ENCODE measurements at places on chromosomes 3 and 15.

DNA sequence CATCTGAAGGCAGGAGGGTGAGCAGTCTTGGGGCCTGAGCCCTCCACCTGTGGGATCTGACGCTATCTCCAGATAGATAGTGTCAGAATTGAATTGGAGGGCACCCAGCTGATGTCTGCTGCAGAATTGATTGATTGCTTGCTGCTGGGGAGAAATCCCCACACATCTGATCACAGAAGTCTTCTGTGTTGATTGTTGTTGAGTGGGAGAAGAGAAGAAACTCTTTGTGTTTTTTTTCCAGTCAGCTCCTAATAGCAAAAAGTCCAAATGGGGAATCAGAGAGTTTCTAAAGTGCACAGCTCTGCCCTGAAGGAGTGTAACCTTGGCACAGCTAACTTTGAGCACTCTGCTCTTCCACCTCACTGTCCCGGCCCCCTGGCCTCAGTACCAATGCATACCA is 66.1 kb downstream of the RAB11A start:
- no peak for DNase-seq

DNA sequence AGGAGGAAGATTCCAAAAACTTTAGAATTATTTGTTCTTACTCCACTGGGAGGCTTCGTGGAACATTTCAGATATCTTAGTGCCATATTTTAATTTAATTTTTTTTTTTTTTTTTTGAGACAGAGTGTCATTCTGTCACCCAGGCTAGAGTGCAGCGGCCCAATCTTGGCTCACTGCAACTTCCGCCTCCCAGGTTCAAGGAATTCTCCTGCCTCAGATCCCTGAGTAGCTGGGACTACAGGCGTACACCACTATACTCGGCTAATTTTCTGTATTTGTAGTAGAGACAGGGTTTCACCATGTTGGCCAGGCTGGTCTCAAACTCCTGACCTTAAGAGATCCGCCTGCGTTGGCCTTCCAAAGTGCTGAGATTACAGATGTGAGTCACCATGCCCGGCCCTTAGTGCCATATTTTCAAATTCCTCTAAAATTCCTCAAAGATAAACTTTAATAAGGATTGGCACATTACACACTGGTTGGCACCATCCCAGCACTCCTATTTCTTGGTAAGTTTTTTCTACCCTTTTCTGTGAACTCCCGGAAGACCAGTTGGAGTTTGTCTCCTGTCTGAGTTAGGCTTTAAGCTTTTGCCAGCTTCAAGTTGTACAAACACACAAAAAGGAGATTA is 693.7 kb downstream of the MCTP2 start:
- no peak for DNase-seq

DNA sequence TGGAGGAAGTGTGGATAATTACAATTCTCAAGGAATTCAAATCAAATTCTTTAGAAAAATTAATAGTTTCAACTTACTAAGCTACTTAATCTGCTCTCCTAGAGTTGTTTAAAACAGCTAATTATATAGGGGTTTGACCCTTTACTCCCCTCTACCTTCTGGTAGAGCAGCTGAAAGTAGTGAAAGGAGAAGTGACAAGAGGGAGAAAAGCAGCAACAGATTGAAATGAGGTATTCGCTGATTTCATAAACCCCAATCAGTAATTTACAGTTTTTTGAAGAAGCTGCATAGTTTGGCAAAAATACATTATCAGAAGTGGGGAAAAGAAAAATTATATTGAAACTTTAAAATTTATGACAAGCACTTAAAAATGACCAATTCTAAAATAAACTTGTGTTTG is 52.8 kb downstream of the ZMAT3 start:
- DNase-seq = no peak

- no peak for DNase-seq
These were observed 86.4 kb downstream of the WWTR1 start for GRCh38 chr3:149571381-149571780.

- no peak for DNase-seq
These were observed 46.8 kb upstream of the ZCWPW2 start for GRCh38 chr3:28301688-28302087.

DNA sequence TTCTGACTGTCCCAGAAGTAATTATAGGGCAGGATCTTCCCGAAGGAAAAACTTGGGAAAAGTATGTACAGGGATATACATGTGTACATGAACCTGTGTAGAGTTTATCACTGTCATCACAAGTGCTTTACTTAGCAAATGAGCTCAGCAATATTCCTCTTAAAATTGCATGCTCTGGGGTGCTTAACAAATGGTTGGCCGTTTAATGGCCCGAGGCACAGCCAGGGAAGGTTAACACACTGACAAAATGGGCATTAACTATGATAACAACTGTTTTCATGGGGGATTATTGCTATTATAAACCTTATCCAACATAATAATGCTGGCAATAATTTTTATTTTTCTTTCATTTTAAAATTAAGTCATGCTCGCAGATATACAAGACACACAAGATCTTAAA is 459.3 kb downstream of the TUSC7 start:
- DNase-seq = no peak

DNA sequence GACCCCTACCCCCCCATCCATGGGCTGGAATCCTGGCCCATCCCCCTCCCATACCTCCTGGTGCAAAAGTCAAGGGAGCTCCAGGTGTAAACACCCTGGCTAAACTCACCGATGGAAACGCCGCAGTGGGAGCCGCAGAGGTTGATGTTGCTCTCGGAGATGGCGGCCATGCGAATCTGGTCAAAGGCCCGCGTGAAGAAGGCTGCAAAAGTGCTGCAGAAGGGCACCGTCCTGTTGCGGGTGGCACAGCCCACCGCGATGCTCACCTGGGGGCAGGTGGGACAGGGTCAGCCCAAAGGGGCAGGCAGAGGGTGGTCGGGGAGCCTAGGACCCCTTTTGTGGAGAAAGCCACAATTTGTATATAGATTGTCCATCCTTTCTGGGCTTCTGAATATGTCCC is 26.7 kb downstream of the TKT start:
- DNase-seq = no peak

DNA sequence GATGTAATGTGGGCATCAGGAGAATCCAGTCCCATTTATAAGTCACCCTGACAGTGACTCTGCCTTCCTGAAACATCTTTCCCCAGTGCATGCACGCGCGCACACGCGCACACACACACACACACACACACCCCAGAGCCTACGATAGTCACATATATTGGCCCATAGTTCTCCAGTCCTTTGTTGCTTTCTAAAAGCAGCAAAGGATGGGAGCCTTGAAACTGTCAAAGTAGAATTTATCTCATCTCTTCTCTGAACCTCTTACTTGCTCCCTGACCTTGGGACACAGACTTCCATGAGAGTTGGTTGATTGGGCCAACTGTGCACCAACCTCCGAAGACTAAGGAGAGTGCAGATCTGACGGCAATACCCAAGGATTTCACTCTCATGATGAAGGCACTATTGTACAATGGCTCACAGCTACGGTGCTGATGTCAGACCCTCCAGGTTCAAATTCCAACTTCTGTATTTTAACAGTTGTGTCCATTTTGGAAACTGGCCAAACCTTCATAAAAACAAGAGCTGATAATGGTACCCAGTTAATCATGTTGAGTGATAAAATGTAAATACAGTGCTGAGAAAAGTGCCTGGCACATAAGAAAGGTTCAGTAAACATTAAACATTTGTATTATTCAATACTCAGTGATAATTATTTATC is 8.3 kb downstream of the CPA3 start:
- no peak for DNase-seq

DNA sequence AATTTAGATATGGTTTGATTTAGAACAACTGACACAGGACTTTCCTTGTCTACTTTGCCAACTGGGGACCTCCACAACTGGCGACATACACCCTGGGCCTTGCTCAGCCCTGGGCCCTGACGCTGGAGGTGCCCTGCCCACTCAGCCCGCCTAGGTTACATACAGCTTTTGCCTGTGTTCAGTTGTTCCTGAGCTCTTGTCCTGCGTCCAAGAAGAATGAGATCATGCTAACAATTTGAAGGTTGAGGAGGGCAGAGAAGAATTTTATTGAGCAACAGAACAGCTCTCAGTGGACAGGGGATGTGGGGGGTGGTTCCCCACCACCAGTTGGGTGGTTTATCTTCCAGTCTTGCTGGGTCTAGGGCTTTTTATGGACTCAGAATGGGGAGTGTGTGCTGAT is 67.9 kb downstream of the IQCH start:
- DNase-seq = no peak

DNA sequence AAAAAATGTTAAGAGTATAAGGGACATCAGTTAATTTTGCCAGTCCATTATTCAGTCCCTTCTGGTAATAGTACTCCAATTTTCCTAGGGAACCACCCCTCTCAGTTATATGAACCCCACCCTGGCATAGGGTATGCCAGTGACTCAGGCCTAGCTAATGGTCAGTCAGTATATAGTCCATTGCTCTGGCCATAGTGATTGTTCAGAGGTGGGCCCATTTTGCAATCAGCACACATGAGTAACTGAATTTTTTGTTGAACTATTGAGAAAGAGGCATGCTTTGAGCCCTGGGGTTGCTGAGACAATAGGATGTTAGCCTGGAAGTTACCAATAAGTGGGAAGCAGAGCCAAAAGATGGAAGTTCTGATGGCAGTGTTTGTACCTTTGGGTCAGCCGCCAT is 4.1 kb downstream of the LRCH3 start:
- no peak for DNase-seq

- DNase-seq = no peak
These were observed 8.7 kb upstream of the TRIM69 start for GRCh38 chr15:44727485-44728231.

DNA sequence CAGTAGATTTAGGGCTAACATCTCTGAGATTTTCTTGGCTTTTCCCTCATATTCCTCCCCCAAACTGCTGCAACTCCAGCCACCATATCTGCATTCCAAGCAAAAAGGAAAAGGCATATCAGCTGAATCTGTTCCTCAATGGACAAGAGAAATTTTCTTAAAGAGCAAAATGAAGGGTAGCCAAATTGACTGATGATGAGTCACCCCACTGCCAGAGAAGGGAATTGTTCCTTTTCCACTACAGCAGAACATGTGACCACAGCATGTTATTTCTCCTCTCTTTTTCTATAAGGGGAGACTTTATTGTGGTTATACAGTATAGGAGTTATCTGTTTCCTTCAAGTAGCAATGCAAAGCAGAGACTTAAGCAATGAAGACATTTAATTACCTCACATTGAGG is 172.5 kb downstream of the MTHFS start:
- no peak for DNase-seq

- DNase-seq = no peak
These were observed 204.2 kb downstream of the NFKBIZ start for GRCh38 chr3:102053375-102053989.

DNA sequence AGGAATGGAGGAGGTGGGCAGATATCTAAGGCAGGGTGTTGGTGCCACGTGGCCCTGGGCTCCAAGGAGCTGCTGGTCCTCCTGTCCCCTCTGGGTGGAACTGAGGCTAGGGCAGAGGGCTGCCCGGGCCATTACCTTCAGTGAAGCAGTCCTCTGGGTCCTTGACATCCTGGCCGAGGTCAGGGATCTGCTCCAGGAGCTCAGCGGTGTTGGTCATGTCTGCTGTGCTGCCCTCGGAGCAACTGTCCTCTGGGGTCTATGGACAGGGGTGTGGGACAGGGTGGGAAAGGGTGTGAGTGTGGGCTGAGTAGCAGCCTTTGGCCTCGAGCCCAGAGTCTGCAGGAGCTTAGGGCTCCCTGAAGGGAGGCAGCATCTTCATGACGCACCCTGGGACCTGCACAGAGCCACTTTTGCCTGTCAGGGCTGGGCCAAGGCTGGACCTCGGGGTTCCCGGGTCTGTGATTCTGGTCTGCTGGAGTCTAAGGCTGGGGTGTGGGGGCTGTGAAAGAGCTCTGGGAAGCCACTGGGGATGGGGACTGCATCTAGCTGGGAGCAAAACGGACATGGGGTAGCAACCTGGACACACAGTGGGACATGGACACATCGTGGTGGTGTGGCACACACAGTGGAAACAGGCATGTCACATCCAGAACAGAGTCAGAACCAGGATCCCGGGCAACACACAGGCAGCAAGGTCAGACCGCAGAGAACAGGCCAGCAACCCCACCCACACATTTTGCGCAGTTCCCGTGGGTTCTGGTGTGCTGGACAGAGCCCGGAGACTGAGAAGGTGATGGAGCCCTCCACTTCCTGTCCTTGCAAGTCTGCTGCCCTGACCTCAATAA is 72.7 kb downstream of the SCN5A start:
- peak; percentile 42 for DNase-seq

GRCh38 chr15:58182460-58183163 is 44.4 kb downstream of the AQP9 start:
- DNase-seq = no peak

DNA sequence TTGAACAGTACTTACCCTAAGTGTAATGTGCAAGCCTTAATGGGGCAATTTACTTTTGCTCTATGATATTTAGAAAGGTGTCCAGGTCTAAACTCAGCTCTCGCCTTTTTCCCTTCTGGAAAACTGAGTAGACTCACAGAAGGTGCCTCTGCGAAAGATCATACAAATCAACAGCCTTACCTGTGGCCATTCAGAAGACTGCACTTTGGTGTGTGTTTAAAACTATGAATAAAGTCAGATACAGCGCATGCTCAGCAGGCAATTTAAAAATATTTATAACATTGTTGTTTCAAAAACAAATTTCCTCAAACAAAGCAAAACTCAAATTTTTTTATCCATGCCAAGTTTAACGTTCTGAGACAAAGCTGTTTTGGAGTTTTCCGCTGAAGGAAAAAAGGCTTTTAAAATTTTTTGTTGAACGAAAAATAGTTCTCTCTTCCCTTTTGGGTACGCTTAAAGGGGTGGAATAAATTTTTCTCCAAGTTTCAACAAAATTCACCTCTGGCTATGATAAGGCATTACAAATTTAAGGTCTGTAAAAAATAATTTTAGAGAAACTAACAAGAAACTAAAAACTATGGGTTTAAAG is 156.3 kb downstream of the TIGIT start:
- DNase-seq = no peak

GRCh38 chr15:34047893-34048775 is 9.1 kb upstream of the AVEN start:
- no peak for DNase-seq

GRCh38 chr15:94052711-94053110 is 178.7 kb upstream of the MCTP2 start:
- DNase-seq = no peak

DNA sequence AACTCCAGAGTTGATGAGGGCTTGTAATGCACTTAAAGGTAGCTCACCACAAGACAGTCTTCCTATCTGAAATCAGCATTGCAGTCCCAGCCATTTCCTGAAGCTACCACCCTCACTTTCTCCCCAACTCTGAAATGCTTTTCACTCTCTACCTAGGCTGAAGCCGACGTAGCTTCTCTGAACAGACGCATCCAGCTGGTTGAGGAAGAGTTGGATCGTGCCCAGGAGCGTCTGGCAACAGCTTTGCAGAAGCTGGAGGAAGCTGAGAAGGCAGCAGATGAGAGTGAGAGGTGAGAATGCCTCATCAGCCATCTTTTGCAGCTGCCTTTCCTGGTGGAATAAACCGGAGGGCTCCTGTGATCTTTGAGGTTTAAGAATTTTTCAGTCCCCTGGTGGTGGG is 14.3 kb downstream of the TPM1 start:
- DNase-seq = no peak

- no peak for DNase-seq
These were observed 650.9 kb upstream of the SEMA6D start for GRCh38 chr15:47066392-47066791.

Data from ascending aorta (tissue), 2 donors.